Endothelial cell (in vitro differentiated cells): ENCODE measurements at places on chromosomes 12 and 14. TPM values are rescaled to one million over a fixed set of nuclear protein-coding genes. Genes with fewer than 3 reads are reported as not detected.

The RDH16 gene
- total RNA-seq: 0.82 TPM

The TMTC1 gene
- total RNA-seq: 0.95 TPM

GRCh38 chr12:113940357-113941207, 25.5 kb downstream of the RBM19 start:
- H3K27me3 ChIP-seq: peaks cover 1% of the 10 kb centered on the region
- peaks cover 12% of the 10 kb centered on the region for H3K4me1 ChIP-seq
- peak overlapping the region; percentile 57 for H3K4me3 ChIP-seq
- peaks cover 36% of the 10 kb centered on the region for H3K36me3 ChIP-seq

GRCh38 chr12:108643941-108644810, 10.5 kb upstream of the SELPLG start:
- DNase-seq: no peak
- peaks cover 51% of the 10 kb centered on the region for H3K36me3 ChIP-seq
- H3K4me1 ChIP-seq: peaks cover 49% of the 10 kb centered on the region
- peak overlapping the region; percentile 56 for H3K4me3 ChIP-seq

The DHH gene
- total RNA-seq: 0.46 TPM
